ENCODE measurements at places on chromosomes 4 and X. TPM values are rescaled to one million over a fixed set of nuclear protein-coding genes. Genes with fewer than 3 reads are reported as not detected.

DNA sequence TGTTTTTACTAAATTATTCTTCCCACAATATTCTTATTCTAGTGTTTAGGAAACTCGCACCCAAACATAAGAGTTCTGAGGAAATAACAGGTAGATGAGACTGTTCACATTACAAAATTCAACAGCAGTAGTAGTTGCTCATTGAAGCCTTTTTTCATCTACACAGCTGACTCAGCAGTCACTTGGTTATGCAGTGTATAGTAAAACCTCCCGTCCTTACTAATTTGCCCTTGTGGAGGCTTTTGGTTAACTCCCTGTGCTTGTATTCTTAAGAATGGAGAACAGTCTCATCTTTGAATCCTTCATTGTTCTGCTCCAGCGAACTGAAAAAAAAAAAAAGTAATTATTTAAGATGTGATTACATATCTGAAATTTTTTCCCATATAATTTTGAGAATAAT, 1716.6 kb downstream of the PCDH7 start:
- H3K27me3 ChIP-seq = no peaks in the 10 kb centered on the region
- H3K4me1 ChIP-seq = no peaks in the 10 kb centered on the region
- DNase-seq = no peak
- no peak overlapping the region for H3K27ac ChIP-seq

DNA sequence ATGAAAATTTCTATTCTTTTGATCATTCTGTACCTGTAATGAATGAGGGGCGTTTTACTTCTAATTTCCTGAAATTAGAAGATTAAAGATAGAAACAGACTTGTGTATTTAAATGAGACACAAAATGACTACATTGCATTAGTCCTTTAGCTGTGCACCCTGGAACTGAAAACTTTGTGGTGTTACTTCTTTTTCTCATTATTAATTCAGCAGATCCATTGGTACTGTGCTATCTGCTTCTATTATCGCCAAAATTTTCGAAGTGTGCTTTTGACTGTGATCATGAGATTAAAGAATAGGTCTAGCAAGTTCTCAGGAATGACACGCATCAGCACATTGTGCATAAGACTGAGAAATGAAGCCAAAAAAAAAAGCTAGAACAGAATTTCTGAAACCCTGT, 1938.9 kb upstream of the TENM3 start:
- no peaks in the 10 kb centered on the region for H3K4me1 ChIP-seq
- H3K4me3 ChIP-seq = no peak overlapping the region
- no peaks in the 10 kb centered on the region for H3K27me3 ChIP-seq
- no peak overlapping the region for H3K27ac ChIP-seq
- no peak for DNase-seq

- no peaks in the 10 kb centered on the region for H3K4me1 ChIP-seq
- H3K27me3 ChIP-seq = no peaks in the 10 kb centered on the region
- H3K36me3 ChIP-seq = no peaks in the 10 kb centered on the region
- no peak for DNase-seq
- H3K27ac ChIP-seq = no peak overlapping the region
These were observed 38.3 kb upstream of the HPSE start for GRCh38 chr4:83372931-83373330.

DNA sequence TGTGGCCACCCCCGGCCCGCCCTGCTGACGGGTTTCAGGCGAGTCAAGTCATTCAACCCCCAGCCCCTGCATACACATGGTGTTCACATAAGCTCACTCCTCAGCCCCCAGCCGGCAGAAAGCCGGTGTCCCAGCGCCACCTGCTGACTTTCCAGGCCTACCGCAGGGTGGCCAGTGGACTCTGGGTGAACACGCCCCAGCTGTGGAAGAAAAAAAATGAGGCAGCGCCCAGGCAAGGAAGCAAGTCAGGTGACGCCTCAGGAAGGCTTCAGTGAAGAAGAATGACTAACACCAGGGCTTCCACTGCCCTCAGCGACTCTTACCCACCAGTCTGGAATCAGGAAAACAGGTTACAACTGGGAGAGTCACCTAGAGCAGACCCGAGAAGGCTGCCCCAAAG, 15.8 kb downstream of the BCAP31 start:
- peaks cover 4% of the 10 kb centered on the region for H3K36me3 ChIP-seq
- H3K4me1 ChIP-seq = no peaks in the 10 kb centered on the region
- DNase-seq = no peak
- H3K4me3 ChIP-seq = no peak overlapping the region
- no peak overlapping the region for H3K27ac ChIP-seq
- H3K27me3 ChIP-seq = no peaks in the 10 kb centered on the region

GRCh38 chr4:109764376-109764775, 34.5 kb upstream of the PLA2G12A start:
- H3K27me3 ChIP-seq = no peaks in the 10 kb centered on the region
- no peak for DNase-seq
- H3K36me3 ChIP-seq = no peaks in the 10 kb centered on the region
- no peak overlapping the region for H3K27ac ChIP-seq
- no peaks in the 10 kb centered on the region for H3K4me1 ChIP-seq
- H3K4me3 ChIP-seq = no peak overlapping the region

DNA sequence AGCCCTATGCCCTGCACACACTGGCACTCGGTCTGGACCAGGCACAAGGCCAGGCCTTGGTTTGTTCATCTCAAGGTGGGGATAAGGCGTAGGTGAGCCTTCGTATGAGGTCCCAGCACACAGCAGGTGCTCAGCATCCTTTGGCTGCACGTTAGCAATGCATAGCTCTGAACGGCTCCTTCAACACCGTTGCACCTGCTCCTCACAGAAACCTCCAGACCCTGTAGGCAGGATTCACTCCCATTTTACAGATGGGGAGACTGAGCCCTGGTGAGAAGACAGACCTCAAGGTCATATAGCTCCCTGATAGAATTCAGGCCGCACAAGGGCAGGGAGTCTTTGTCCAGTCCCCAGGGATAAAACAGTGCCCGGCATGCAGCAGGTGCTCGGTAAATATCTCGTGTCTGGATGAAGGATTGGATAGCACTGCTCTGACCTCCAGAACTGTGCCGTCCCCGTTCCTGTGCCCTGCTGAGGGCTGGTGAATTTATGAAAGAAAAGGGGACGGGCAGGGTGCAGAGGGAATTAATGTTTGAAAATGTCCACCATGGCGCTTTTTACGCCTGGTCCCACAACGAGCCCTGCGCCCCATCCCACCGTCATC, 2.4 kb downstream of the PPP2R2C start:
- H3K27me3 ChIP-seq = peaks cover 16% of the 10 kb centered on the region
- no peak overlapping the region for H3K4me3 ChIP-seq
- H3K4me1 ChIP-seq = no peaks in the 10 kb centered on the region
- no peak overlapping the region for H3K27ac ChIP-seq
- no peaks in the 10 kb centered on the region for H3K36me3 ChIP-seq
- no peak for DNase-seq

NAP1L3 gene
- 2.1 TPM for total RNA-seq

ZMAT1 gene
- 4.4 TPM for total RNA-seq

GRCh38 chr4:74529284-74530041, 84.5 kb downstream of the AREG start:
- H3K27me3 ChIP-seq = no peaks in the 10 kb centered on the region
- H3K36me3 ChIP-seq = no peaks in the 10 kb centered on the region
- H3K27ac ChIP-seq = no peak overlapping the region
- H3K4me3 ChIP-seq = no peak overlapping the region
- no peaks in the 10 kb centered on the region for H3K4me1 ChIP-seq

BCOR gene
- 62.6 TPM for total RNA-seq

- H3K4me1 ChIP-seq = no peaks in the 10 kb centered on the region
- H3K27ac ChIP-seq = no peak overlapping the region
- no peak for DNase-seq
- no peaks in the 10 kb centered on the region for H3K36me3 ChIP-seq
These were observed 52.5 kb upstream of the PROM1 start for GRCh38 chr4:16136311-16136710.

GRCh38 chr4:55637272-55637820, 1.2 kb upstream of the NMU start:
- DNase-seq = no peak
- no peak overlapping the region for H3K4me3 ChIP-seq
- no peaks in the 10 kb centered on the region for H3K27me3 ChIP-seq
- no peaks in the 10 kb centered on the region for H3K36me3 ChIP-seq
- no peaks in the 10 kb centered on the region for H3K4me1 ChIP-seq

GRCh38 chr4:16617011-16617410, 281.4 kb downstream of the LDB2 start:
- DNase-seq = no peak
- no peak overlapping the region for H3K4me3 ChIP-seq
- H3K27me3 ChIP-seq = no peaks in the 10 kb centered on the region
- H3K27ac ChIP-seq = no peak overlapping the region

STPG2 gene
- not detected for total RNA-seq

DNA sequence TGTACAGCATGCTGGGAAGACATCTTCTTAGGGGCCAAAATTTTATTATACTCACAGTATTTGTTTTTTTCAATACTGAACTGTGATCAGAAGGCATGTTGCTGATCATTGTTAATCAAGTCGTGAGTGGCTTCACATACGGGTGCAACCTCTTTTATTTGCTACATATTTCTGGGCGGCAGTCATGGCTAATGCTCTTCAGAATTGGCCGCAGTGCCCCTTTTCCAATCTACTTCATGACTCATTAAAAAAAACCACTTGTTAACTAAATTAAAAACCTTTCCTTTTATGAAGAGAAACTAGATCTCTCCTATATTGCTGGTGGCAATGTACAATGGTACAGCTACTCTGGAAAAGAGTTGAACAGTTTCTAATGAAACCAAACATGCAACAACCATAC, 101.5 kb upstream of the C1GALT1C1 start:
- no peaks in the 10 kb centered on the region for H3K4me1 ChIP-seq
- no peak for DNase-seq
- no peak overlapping the region for H3K4me3 ChIP-seq
- H3K27ac ChIP-seq = no peak overlapping the region
- no peaks in the 10 kb centered on the region for H3K27me3 ChIP-seq
- no peaks in the 10 kb centered on the region for H3K36me3 ChIP-seq

CT55 gene
- total RNA-seq = not detected

- no peak overlapping the region for H3K27ac ChIP-seq
- no peaks in the 10 kb centered on the region for H3K27me3 ChIP-seq
- DNase-seq = no peak
- H3K4me3 ChIP-seq = no peak overlapping the region
These were observed 744.0 kb downstream of the FSTL5 start for GRCh38 chr4:161419822-161420221.

DNA sequence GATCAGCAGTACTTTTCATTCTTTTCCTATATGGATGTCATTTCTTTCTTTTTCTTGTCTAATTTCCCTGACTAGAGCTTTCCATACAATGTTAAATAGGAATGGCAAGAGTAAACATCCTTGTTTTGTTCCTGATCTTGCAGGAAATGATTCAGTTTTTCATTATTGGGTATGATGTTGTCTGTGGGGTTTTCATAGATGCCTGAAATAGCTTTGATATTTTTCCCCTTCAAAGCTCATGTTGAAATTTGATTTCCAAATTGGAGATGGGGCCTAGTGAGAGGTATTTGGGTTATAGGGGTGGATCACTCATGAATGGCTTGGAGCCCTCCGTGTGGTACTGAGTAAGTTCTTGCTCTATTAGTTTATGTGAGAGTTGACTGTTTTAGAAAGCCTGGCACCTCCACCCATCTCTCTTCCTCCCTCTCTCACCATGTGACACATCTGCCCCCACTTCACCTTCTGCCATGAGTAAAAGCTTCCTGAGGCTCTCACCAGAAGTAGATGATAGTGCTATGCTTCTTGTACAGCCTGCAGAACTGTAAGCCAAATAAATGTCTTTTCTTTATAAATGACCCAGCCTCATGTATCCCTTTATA, 22.3 kb upstream of the VSIG1 start:
- no peaks in the 10 kb centered on the region for H3K27me3 ChIP-seq
- H3K36me3 ChIP-seq = no peaks in the 10 kb centered on the region
- H3K27ac ChIP-seq = no peak overlapping the region
- peaks cover 43% of the 10 kb centered on the region for H3K4me1 ChIP-seq

DNA sequence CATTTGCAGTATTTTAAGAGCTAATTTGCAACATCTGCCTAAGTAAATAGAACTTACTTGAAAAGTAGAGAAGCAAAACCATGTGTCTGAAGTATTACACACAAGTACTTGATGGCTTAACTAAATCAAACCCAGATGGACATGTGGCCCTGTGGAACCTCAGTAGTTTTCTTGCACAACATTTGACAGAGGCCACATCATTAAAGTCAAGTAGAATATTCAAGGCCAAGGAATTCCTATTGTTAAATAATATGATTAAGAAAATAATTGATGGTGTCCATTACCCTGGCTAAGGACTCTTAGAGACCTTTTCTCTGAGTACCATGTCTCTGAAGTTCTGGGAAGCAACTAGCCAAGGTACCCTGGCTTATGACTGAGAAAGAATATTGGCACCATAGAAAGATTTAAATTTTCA, 135.4 kb upstream of the OTUD4 start:
- DNase-seq = no peak
- H3K4me1 ChIP-seq = no peaks in the 10 kb centered on the region
- H3K27me3 ChIP-seq = no peaks in the 10 kb centered on the region
- no peak overlapping the region for H3K4me3 ChIP-seq
- H3K36me3 ChIP-seq = no peaks in the 10 kb centered on the region

- no peak overlapping the region for H3K27ac ChIP-seq
- no peaks in the 10 kb centered on the region for H3K27me3 ChIP-seq
- DNase-seq = no peak
- no peaks in the 10 kb centered on the region for H3K36me3 ChIP-seq
- no peaks in the 10 kb centered on the region for H3K4me1 ChIP-seq
These were observed 633.0 kb upstream of the FAM241A start for GRCh38 chr4:111512081-111512783.

GRCh38 chrX:13170966-13171558, 126.6 kb upstream of the FAM9C start:
- no peak overlapping the region for H3K4me3 ChIP-seq
- DNase-seq = no peak
- H3K4me1 ChIP-seq = peaks cover 14% of the 10 kb centered on the region
- H3K36me3 ChIP-seq = no peaks in the 10 kb centered on the region

ART3 gene
- not detected for total RNA-seq

GRCh38 chr4:113433536-113434246, 327.8 kb downstream of the CAMK2D start:
- no peak overlapping the region for H3K4me3 ChIP-seq
- no peaks in the 10 kb centered on the region for H3K4me1 ChIP-seq
- no peak overlapping the region for H3K27ac ChIP-seq
- no peaks in the 10 kb centered on the region for H3K27me3 ChIP-seq

QDPR gene
- 54.9 TPM for total RNA-seq

GIMD1 gene
- total RNA-seq = not detected

FGF5 gene
- total RNA-seq = not detected

F11 gene
- total RNA-seq = not detected

DNA sequence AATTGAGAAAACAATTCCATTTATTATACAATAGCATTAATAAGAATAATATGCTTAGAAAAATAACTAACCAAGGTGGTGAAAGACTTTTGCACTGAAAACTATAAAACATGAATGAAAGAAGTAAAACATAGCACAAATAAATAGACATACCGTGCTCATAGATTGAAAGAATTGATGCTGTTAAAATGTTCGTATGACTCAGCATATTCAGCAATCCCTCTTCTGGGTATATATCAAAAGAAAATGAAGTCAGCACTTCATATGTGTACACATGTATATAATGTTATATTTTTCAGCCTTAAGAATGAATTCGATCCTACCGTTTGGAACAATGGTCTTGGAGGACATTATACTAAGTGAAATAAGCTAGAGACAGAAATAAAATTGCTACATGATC, 716.3 kb downstream of the GLUD2 start:
- H3K27me3 ChIP-seq = no peaks in the 10 kb centered on the region
- no peaks in the 10 kb centered on the region for H3K4me1 ChIP-seq
- no peaks in the 10 kb centered on the region for H3K36me3 ChIP-seq
